ENCODE measurements at places on chromosomes 4 and X.

GRCh38 chr4:4344915-4345527 is 41.9 kb upstream of the NSG1 start:
- DNase-seq: no peak

- DNase-seq: no peak
These were observed 62.5 kb downstream of the ASB9 start for GRCh38 chrX:15207384-15207783.

DNA sequence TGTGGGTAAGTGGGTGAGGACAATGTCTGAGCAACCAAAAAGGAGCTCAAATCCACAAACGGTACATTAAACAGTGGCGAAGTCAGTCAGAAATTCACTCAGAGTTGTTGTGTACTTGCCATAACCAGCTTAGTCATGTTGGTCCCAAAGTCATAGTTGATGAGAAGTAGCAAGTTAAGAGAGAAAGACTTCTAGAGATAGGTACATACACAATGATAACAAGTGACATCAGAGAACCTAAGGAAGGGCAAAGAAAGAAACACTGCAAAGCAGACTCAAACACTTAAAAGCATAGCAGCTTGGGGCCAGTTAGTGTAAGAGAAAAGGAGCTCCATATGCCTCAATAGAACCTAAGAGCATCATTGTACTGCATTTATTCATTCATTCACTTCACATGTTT is 30.2 kb downstream of the DYNLT3 start:
- no peak for DNase-seq

- no peak for DNase-seq
These were observed 27.5 kb upstream of the GPR78 start for GRCh38 chr4:8552581-8553205.

DNA sequence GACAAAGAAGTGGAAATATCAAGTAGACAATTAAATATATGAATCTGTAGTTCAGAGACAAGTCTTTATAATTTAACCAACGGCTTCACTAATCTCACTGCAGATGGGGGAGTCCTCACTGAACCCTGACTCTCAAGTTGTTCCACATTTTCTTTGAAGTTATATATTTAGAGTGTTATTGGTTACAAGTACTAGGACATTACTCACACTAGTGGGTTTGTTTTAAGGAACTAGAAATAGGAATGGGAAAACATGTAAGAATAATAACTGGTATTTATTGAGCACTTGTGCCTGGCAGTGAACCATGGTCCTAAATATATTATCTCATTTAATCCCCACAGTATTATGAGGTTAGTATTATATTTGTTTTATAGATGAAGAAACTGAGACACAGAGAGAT is 22.0 kb downstream of the MND1 start:
- no peak for DNase-seq

- DNase-seq: no peak
These were observed 24.4 kb upstream of the SLC25A43 start for GRCh38 chrX:119374736-119375135.

- DNase-seq: no peak
These were observed 1035.4 kb downstream of the SH3BGRL start for GRCh38 chrX:82237328-82237727.

DNA sequence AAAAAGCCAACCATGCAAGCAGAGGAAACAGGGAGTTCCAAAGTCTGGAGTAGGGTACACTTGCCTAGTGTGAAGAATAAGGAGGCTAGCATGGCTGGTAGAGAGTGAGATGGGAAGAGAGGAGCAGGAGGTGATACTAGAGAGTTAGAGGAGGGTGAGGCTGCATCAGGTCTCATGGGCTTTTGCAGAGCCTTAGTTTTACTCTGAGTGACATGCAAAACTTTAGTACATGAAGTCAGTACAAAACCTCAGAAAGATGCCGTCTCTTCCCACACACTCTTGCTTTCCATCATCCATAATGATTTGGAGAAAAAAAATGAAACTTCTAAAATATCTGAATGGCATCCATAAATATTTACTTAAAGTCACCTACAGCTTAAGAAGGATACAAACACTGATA is 5.0 kb downstream of the OPRPN start:
- no peak for DNase-seq

DNA sequence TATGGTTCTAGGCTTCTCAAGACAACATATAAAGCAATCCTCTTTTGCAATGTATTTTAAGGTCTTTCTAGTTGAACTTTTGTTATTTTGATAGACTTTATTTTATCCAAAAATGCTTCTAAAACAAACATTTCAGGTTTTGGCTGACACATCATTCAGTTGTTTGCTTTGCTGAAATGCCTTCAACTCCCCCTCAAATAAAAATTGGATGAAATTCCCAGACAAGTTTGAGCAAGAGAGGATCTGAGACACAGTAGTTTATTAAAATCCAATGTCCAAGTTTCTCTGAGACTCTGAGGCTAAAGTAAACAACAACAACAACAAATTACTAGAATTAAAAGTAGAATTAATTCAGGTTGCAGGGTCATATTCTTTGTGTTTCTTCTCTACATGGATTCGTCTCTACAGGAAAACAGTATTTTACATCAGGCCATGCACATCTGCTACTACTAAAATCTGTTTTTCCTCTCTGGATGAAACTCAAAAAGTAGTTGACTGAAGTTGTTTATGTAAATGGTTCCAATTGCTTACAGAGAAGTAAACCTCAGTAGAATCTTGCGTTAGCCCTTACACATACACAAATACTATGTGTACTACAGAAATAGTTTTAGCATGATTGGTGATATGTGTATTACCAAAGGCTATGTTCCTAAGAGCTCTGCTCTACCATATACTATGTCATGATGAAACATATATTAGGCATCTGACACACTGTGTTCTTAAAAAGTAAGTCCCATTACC is 64.9 kb downstream of the PRSS12 start:
- no peak for DNase-seq

- DNase-seq: no peak
These were observed 173.1 kb upstream of the PITX2 start for GRCh38 chr4:110795971-110796370.

GRCh38 chr4:77636902-77637301 is 31.3 kb downstream of the CXCL13 start:
- DNase-seq: no peak

GRCh38 chr4:13169731-13170525 is 314.2 kb downstream of the RAB28 start:
- no peak for DNase-seq

DNA sequence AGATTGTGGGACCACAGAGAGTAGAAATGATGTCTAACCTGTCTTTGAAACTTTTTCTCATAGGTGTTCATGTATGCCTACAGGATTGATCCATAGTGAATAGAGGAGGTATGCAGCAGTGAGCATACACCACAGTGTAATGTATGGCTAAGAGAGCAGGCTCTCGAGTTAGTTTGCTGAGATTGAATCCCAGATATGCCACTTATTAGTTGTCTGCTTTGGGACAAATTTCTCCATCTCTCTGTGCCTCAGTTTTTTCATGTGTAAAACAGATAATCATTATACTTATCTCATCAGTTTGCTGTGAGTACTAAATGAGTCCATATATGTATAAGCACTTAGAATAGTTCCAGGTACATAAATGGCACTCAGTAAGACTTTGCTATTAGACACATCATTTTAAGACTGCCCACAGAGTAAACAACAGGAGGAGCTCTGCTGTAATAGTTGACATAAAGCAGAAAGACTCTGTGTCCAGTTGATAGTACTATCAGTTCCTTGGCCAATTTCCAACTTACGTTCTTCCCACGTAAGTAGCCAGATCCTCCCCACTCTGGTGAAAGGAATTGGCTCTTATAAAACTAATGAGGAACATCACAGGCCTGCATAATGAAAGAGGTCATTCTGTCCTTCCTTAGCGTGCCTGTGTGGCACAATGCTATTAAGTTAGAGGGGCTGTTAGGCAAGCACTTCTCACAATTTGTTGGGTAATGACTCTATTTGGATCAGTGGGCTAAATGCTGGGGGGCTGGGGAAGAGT is 20.7 kb upstream of the RNF150 start:
- DNase-seq: no peak
